ENCODE measurements at places on chromosomes 2 and 18.

DNA sequence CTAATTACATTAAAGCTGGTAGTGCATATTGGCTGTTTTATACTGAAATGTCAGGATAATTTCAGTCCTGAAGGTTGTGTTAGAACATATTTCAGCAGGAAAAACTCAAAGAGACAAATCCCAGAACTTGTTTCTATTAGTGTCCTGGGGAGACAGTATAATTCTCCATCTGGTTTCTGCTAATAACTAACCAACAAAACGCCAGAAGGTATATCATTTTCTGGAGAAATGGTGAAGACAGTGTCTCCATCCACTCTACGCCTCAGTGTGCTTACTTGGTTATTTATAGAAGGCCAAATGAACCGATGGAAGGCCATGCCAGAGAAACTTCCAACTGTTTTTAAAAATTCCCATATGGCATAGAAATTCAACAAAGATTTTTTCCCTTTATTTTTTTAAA, 41.6 kb downstream of the GCA start:
- no peak for DNase-seq

GRCh38 chr2:105929516-105929915, 184.8 kb downstream of the NCK2 start:
- no peak for DNase-seq

- no peak for DNase-seq
Observed at GRCh38 chr2:173030561-173031490, 44.8 kb upstream of the MAP3K20 start.

- no peak for DNase-seq
Observed at GRCh38 chr2:28150236-28150915, 242.3 kb upstream of the FOSL2 start.

DNA sequence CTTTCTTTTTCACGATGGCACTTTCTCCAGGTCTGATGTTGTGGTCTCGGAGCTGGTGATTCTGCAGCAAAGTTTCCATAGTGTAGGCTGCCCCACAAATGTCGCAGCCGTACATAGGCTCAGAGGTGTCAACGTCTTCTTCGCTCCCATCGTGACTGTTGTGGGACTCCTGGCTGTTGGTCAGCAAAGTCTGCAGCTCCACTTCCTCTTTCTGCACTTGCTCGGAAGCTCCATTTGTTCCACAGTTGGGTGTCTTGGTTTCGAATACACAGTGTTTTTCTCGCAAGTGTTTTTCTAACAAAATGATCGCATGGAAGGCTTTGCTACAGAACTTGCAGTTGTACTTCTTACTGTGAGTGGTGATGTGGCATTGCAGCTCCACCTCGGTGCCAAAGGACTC, 126.8 kb downstream of the ZNF521 start:
- DNase-seq = no peak

DNA sequence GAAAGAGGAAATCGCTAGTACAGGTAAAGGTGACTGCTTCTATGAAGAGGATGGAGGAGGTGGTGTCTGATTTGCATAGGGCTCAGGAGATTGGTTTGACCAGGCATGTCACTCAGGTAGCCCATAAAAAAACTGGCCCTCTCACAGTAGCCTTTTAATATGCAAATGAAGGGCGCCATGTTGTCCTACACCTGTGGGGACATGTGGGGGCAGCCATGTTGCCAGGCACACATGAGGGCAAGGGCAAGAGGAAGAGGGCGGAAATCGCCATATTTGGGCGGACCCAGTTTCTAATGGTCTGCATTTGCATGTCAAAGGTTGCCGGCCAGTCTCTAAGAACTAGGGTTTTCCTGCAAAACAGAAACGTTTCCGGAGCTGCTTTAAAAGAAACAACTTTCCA, 1330.6 kb downstream of the DSC3 start:
- no peak for DNase-seq

DNA sequence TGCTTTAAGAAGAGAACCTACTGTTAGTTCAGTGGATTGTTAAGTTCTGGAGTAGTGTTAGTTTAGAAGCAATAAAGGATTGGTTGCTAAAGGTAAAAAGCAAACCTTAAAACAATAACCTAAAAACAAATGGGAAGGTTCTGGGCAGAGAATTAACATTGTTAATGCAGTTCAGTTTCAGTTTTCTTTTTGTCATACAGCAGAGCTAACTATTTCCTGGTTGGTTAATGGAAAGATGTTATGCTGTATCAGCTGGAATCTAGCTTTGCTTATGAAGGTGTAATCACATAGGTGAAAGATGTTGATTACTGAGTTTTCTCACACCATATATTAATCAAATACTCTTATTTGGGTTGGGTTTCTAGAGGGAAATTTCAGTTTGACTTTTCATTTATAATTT, 23.8 kb downstream of the SMAD4 start:
- no peak for DNase-seq

GRCh38 chr2:179655627-179656026, 205.8 kb downstream of the ZNF385B start:
- DNase-seq = no peak

DNA sequence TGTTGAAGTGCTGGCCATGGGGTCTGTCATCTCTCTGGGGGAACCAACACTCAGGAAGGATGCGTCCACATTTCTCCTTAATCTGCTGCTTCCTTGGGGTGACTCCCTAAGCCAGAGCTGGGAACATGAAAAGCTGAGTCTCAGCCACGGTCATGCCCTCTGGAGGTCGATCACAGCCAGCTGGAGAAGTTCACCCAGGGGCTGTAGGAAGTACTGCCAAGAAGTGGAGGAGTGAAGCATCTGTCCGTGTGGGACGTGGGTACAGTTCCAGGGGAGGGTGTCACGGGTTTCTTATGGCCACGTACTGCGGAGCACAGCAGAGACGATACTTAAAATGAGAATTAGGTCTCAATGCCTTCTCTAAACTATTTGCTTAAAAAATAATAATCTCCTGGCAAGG, 42.4 kb upstream of the IGFBP2 start:
- DNase-seq = no peak

DNA sequence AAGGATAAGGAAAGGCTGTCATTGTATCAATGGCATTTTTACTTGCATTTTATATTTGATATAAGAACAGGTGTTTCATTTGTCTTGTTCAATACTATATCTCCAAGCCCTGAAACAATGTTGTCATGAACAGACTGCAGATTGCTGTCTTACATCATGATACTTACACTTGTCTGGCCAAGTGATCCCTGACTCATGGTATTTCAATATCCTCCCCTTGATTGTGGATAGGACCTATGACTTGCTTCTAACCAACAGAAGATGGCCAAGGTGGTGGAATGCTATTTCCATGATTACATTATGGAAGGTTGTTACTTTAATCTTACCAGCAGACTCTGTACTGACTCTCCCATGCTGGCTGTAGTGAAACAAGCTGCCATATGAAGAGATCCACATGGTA, 471.1 kb downstream of the CCDC85A start:
- no peak for DNase-seq
